ENCODE measurements at places on chromosomes 11 and 22.

GRCh38 chr11:102589047-102589459 is 36.1 kb downstream of the MMP20 start:
- no peak for DNase-seq

DNA sequence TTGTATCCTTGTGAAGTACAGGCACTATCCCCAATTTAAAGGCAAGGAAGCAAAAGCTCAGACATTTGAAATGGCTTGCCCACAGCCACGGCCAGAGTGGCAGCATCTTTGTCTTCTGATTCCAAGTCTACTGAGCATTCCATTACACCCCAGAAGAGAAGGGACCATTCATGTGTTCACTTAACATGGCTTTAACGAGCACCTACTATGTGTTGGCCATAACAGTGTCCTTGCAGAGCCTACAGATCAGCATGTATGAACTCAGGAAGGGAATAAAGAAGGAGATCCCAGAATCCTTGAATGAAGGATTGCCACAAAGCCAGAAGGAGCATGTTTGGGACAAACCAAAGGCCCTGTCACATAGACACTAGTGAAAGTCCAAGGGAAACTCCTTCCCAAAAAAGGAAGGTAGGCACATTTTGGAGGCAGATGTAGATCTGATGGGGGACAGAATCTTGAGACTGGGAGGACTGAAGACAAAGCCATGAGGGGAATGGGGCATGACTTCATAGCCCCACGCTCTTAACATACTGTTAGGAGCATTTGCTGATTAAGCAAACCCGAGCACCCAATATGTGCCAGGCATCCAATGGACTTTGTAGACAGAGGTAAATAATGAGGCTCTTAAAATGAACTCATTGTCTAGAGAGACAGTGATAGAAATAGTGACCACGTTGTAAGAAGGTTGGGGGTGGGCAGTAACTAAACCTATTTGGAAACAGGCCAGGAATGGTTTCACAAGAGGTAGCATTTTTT is 54.9 kb downstream of the P4HA3 start:
- DNase-seq = no peak

- no peak for DNase-seq
Measured at GRCh38 chr22:19519041-19519926, 4.9 kb downstream of the CLDN5 start.

DNA sequence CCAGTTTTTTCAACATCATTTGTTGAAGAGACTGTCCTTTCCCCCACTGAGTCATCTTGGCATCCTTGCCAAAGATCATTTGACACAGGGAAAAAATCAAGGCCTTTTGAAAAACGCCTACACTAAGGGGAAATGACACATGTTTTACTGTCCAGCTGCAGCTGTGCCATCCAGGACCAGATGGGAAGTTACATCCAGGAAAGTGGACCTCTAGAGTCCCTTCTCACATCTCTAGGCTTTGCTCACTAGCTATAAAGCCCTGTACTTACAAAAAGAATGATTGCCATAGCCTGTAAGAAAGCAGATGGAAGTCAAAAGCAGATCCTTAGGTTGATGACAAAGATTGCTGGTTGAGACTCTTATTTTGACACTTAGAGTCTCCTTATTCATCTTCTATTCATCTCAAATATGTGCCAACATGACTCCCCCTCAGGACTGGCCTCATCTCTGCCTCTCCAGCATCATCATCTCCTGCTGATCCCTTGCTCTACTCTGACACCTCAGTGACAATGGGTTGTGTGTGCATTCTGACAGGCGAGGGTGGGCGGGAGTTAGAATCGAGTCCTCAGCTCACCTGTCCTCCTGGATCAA is 22.8 kb downstream of the OSBP2 start:
- no peak for DNase-seq

GRCh38 chr22:38034278-38034882 is 22.8 kb upstream of the PICK1 start:
- peak; percentile 72 for DNase-seq

DNA sequence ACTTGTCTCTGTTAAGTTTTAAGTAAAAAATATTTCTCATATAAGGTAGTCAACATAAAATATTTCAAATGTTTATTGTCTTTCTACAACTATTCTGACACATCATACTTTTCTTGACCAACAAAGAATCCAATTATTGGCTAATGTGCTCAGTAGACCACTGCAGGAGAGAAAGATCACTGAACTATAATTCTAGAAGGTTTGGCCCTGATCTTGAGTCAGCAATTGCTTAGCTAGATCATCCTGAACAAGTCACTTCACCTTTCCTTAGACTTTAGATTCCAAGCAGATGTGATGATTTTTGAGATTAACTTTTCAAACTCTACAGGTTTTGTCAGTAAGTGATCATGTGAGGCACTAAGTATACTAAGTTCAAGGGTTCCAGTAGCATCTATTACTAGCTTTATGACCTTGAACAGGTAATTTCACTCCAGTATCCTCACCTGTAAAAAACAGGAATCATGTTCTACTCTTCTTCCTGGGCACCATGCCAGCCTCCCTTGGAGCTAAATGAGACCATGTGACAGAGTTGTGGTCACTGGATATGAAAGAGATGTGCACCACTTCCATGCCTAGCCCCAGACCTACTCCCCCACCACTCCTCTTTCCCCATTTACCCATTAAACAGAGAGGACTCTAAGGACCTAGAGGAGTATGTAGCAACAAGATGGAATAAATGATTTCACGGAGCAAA is 17.3 kb downstream of the PGM2L1 start:
- DNase-seq = peak; percentile 26

- peak; percentile 63 for DNase-seq
Measured at GRCh38 chr11:911031-911889, 650 bp upstream of the CHID1 start.

DNA sequence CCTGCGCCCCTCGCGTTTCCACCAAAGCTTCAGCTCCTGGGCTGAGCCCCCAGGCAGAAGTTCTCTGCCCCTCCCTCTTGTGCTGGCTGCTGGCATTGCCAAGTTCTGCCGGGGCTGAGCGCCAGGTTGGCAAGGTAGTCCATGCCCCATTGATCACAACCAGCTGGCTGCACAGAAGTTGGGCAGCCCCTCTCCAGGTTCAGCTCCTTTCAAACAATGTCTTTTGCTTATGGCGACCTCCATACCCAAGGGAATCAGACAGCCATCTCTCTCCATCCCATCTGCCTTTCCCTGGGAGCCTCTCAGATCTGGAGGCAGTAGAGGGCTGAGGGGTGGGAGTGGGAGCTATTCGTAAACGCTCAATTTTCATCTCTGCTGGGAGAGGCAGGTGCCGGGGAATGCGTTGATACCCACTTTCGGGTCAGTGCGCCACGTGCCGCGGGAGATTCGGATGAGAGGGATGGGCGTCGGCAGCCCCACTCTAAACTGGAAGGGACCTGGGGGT is 1.5 kb downstream of the ADAMTS8 start:
- no peak for DNase-seq

- DNase-seq = no peak
Measured at GRCh38 chr11:71451596-71452198, 1.3 kb upstream of the NADSYN1 start.

DNA sequence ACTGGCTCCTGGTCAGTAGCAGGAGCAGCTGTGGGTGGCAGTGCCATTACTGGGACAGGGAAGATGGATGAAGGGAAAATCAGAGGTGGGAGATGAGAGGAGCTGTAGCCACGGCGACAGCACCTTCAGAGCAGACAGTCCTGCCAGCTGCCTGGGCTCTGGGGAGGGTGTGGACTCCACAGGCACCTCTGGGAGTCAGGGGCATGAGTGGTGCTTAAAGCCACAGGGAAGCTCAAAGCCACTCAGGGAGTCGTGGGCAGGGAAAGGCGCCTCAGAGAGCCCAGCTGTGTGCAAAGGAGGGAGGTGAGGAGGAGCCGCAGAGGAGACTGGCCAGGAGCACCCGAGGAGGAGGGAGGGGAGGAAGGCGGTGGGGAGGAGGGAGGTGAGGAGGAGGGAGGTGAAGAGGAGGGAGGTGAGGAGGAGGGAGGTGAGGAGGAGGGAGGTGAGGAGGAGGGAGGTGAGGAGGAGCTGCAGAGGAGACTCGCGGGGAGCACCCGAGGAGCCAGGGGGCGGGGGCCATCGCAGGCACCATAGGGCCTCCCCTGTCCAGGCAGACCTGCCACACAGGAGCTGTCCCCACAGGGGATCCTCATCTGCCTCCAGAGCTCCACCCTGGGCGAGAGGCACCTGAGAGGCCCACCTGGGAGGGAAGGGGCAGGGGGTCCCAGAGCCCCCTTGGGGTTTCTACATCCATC is 977.6 kb downstream of the BRD1 start:
- no peak for DNase-seq

DNA sequence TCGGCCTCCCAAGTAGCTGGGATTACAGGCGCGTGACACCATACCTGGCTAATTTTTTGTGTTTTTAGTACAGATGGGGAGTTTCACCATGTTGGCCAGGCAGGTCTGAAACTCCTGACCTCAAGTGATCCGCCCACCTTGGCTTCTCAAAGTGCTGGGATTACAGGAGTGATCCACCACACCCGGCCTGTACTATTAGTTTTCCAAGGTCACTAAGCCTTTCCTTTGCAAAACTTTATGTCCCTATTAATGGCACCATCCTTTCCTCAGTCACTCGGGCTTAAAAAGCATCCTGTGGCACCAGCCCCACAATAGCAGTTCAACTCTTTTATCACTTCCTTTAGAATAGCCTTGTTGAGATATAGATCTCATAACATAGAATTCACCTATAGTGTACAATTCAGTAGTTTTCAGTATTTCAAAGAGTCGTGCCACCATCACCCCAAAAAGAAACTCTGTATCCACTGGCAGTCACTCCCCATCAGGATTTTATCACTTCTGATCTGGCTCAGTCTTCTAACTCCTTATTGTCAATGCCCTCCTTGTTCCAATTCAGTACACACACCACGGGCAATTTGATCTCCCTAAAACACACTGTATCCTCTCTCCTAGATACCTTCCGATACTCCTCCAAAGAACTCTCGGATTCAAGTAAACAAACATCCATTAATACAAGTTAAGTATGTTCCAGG is 921 bp upstream of the BCL2L13 start:
- DNase-seq = no peak

GRCh38 chr11:11985016-11985715 is 23.3 kb downstream of the DKK3 start:
- DNase-seq = no peak

GRCh38 chr11:117743121-117743815 is 53.7 kb downstream of the DSCAML1 start:
- DNase-seq = no peak

DNA sequence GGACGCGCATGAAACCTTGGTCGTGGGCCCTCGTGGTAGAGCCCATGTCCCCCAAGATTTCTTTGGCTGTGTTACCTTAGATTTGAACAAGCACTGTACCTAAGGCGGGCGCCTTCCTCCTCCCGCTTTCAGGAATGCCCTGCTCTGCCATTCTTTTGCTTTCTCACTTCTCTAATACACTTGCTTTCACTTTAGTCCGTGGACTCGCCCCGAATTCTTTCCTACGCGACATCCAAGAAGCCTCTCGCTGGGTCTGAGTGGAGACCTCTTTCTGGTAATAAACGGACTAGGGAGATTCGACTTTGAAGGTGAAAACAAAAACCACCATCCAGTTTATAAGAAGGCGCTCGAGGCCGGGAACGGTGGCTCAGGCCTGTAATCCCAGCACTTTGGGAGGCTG is 1.2 kb upstream of the NUP50 start:
- DNase-seq = no peak

- DNase-seq = no peak
Measured at GRCh38 chr11:12240677-12241076, 130.3 kb downstream of the MICAL2 start.

DNA sequence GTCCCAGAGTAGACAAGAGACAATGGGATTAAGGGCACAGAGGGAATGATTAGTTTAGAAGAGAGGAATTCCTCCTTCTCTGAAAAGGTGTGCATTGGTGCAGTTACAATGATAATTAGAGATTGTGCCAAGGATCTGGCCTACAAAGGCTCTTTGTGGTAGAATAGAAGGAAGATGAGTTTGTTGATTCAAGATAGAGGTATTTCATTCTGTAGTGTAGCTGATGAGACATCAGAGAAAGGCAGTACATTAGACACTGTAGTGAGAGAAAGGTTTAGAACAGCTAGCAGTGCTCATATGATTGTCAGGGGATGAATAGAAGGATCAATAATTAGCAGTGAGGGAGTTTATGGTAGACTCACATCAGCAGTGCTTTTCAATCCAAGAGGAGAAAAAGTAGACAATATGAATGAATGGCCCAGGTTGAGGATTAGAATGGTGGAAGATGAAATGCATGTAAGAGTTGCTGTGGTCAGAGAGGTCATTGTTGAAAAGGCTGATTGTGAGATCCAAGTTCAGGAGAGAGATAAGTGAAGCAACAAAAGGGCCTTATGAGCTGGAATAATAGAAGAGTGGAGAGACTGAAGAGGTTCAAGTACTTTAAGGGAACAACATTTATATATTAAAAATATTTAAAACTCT is 28.9 kb downstream of the SIK2 start:
- DNase-seq = no peak

DNA sequence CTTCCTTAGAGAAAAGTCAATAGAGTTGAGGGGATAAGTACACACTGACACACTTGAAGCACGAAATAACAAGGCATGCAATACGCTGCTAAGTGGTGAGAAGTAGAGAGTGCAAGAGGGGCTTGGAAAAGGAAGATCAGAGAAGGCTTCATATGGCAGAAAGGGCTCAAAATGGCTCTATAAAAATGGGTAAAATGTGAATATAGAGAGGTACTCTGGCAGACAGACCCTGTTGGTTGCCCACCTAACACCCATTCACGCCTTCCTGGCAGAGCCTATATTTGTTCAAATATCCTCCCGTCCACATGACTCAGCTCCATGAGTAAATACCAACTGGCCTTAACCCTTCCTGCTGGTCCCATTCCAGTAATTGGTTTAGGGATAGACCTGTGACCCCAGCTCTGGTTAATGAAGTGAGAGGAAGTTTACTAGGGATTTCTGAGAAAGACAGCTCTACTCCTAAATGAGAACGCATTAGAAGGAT is 38.9 kb upstream of the CCDC34 start:
- DNase-seq = no peak

DNA sequence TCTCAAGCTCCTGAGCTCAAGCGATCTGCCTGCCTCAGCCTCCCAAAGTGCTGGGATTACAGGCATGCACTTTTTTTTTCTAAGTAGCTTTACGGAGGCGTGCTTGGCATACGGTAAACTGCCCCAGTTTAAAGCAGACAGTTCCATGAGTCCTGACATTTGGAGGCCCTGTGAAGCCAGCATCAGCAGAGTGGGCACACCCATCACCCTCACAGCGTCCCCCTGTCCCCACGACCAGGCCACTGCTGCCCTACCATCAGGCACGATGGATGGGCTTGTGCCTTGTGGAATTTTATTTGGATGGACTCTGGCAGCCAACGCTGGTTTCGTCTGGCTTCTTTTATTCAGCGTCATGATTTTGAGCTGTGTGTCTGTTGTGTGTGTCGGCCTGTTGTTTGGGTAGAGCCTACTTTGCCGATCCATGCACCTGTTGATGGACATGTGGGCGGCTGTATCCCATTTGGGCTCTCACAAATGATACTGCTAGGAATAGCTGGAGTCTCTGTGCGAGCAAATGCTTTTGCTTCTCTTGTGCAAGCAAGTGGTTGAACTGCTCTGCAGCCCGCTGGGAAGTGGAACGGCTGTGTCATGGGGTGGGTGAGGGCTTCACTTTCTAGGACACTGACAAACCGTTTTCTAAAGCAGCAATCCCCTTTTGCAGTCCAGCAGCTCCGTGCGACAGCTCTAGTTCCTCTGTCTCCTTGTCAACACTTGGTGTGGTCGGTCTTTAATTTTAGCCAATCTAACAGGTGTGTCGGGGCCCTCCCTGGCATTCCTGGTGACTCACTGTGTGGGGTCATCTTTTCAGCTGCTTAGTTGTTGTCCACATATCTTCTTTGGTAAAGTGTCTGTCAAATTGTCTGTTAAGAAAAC is 23.8 kb downstream of the KCNQ1 start:
- no peak for DNase-seq

- no peak for DNase-seq
Measured at GRCh38 chr11:81255895-81256294, 1477.8 kb downstream of the FAM181B start.
